ENCODE measurements at places on chromosomes 13 and 19.

DNA sequence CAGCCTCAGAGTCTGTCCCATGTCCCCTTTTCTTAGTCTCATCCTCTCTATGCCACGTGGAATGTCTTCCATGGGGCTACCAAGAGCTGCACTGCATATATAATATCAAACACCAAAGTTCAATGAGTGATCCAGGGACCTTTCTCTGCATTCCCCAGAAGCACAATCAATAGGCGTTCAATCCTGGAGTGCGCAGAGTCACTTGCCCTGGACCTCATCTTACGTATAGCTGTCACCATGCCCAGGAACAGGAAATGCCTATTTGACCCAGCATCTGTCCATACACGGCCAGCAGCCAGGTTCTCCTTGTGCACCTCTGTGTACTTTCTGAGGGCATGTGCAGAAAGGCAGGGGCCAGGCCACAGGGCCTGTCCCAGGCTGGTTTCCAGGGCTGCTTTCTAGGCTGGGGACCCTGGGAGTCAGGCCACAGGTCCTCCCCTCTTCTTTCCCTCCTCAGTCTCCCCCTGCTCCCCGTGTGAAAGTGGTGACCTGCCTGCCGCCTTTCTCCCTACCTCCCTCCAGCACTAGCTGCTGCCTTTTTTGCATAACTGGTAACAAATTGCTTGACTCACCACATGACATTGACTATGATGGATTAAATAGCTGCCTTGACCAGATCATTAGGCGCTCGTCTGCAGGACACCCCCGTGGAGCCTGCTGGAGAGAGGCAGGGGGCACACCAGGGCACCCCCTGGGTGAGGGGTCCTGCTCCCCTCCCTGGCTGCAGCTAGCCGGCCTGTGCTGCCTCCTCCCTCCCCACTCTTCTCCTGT, 222.0 kb downstream of the ZNF536 start:
- H3K36me3 ChIP-seq: no peaks in the 10 kb centered on the region
- no peak overlapping the region for H3K27ac ChIP-seq
- no peaks in the 10 kb centered on the region for H3K27me3 ChIP-seq
- no peaks in the 10 kb centered on the region for H3K4me1 ChIP-seq
- H3K4me3 ChIP-seq: no peak overlapping the region
- DNase-seq: no peak

DNA sequence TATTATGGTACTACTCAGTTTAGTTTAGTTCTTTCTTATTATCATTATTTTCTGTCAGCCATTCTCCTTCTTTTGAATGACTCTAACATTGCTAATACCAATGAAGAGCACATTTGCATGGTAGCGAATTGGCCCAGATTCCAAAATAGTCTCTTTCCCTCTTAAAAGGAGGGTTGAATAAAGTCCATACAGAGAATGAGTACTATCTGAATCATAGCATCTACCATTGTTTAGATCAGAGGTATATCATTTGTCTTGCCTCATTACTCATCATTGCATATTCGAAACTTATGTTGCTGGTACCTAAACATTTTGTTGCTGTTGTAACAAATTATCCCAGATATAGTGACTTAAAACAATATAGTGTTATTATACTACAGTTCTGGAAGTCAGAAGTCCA, 1235.3 kb upstream of the ATXN8OS start:
- H3K27me3 ChIP-seq: no peaks in the 10 kb centered on the region
- H3K4me1 ChIP-seq: no peaks in the 10 kb centered on the region
- no peak for DNase-seq
- H3K4me3 ChIP-seq: no peak overlapping the region
- no peak overlapping the region for H3K27ac ChIP-seq

- H3K36me3 ChIP-seq: no peaks in the 10 kb centered on the region
- DNase-seq: no peak
- no peaks in the 10 kb centered on the region for H3K27me3 ChIP-seq
- no peak overlapping the region for H3K27ac ChIP-seq
- no peak overlapping the region for H3K4me3 ChIP-seq
Measured at GRCh38 chr13:62327367-62327766, 911.7 kb upstream of the PCDH20 start.

DNA sequence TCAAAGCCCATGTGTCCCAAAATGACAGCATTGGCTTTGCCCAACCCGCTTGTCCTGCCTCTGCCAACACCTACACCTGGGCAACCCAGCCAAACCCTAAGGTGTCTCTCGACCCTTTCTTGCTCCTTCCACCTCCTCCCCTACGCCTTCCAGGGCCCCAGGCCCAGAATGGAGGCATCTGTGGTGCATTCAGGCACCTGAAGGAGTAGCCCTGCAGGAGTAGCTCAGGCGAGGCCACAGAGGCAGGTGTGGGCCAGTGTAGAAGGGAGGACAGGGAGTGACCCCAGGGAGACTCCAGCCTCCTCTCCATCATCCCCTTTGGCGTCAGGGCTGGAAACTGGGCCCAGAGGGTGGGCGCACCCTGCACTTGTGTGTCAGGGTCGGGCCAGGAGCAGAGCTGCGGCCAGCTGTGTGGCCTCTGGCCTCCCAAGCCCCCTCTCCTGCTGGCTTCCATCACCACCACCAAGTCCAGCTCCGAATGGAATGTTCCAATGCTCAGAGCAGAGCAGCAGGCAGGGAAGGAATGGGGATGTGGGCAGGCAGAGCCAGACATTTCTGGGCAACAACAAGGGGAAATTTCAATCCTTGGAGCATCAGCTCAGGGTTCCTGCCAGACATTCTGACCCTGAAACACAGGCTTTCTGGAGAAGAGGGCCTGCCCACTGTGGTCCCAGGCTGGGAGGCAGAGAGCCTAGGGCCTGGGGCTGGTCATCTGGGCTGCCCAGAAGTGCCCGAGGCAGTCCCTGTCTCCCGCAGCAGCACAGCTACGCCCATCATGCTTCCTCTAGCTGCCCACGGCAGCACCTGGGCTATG, 16.4 kb downstream of the PLEKHF1 start:
- H3K4me3 ChIP-seq: peak overlapping the region; percentile 81
- H3K36me3 ChIP-seq: peaks cover 43% of the 10 kb centered on the region
- DNase-seq: no peak
- H3K27me3 ChIP-seq: no peaks in the 10 kb centered on the region
- H3K27ac ChIP-seq: peak overlapping the region; percentile 92
- H3K4me1 ChIP-seq: peaks cover 69% of the 10 kb centered on the region

GRCh38 chr13:93364166-93364565, 137.6 kb downstream of the GPC6 start:
- no peaks in the 10 kb centered on the region for H3K27me3 ChIP-seq
- no peak for DNase-seq
- H3K36me3 ChIP-seq: no peaks in the 10 kb centered on the region
- no peak overlapping the region for H3K27ac ChIP-seq

- H3K4me3 ChIP-seq: peak overlapping the region; percentile 93
- H3K27me3 ChIP-seq: no peaks in the 10 kb centered on the region
- peak; percentile 2 for DNase-seq
- H3K27ac ChIP-seq: no peak overlapping the region
- peaks cover 10% of the 10 kb centered on the region for H3K4me1 ChIP-seq
- H3K36me3 ChIP-seq: no peaks in the 10 kb centered on the region
Measured at GRCh38 chr13:95301968-95302393, 730 bp upstream of the ABCC4 start.

DNA sequence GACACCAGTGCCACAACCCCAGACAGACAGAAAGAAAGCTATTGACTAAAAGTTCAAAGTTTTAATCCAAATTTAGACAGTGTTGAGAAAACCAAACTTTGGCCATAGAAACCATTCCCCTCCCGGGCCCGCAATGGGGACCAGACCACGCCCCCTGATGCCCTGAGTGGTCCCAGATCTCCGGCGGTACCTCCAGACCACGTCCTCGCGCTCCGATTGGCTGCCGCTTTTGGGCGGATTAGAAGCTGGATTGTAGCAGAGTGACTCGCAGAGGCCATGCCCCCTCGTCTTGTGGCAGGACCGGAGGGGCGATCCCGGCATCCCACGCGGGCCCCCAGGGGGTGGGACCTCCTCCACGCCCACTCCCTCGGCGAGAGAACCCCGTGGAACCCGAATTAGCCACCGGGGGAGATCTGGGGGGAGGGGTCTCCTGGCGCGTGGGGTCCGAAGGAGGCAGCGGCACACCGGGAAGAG, 797 bp upstream of the HSD17B14 start:
- H3K4me3 ChIP-seq: peak overlapping the region; percentile 77
- H3K27me3 ChIP-seq: peaks cover 12% of the 10 kb centered on the region
- H3K4me1 ChIP-seq: peaks cover 21% of the 10 kb centered on the region
- no peaks in the 10 kb centered on the region for H3K36me3 ChIP-seq
- DNase-seq: peak; percentile 68

DNA sequence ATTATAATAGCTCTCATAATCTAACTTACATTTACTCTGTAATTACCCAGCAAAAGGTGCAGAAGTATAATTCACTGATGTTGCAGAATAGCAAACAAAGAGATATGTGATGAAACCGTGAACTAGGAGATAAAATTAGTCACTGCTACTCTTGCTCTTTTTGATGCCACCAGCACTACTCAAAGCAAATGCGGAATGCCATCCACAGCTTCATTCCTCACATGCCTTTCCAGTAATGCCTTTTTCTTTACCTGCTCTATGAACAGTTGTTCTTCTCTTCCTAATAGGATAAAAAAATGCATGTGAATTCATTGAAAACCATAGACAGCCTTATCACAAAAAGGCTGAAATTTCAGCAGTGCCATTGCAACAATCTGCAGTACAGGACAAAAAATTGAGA, 1129.5 kb downstream of the DIAPH3 start:
- no peaks in the 10 kb centered on the region for H3K27me3 ChIP-seq
- no peak for DNase-seq
- no peaks in the 10 kb centered on the region for H3K4me1 ChIP-seq
- no peaks in the 10 kb centered on the region for H3K36me3 ChIP-seq
- H3K4me3 ChIP-seq: no peak overlapping the region
- H3K27ac ChIP-seq: no peak overlapping the region

GRCh38 chr13:32911506-32911905, 104.7 kb upstream of the KL start:
- H3K4me1 ChIP-seq: no peaks in the 10 kb centered on the region
- peaks cover 39% of the 10 kb centered on the region for H3K27me3 ChIP-seq
- DNase-seq: no peak
- no peaks in the 10 kb centered on the region for H3K36me3 ChIP-seq
